ENCODE measurements at places on chromosomes 13 and 19. TPM values are rescaled to one million over a fixed set of nuclear protein-coding genes. Genes with fewer than 3 reads are reported as not detected.

GRCh38 chr19:41233748-41234240, 14.8 kb downstream of the AXL start:
- DNase-seq, result no peak

DNA sequence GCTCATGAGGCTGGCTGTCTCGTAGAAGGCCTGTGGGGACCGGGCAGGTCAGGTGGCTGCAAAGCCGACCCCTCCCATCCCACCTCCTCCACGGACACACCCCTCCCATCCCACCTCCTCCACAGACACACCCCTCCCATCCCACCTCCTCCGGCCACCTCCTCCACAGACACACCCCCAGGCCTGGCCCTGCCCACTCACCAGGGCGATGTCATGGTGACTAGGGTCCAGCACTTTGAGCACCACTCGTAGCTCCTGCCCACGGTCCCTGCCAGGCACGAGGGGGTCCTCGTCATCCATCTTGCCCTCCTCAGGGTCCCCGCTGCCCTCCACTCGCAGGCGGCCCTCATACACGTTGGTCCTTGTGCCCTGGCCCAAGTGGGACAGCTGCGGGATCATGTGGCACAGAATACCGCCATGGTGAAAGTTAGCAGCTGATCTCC, 18.8 kb downstream of the TYK2 start:
- DNase-seq, result no peak

- DNase-seq, result no peak
Measured at GRCh38 chr13:24149246-24150032, 11.1 kb upstream of the SPATA13 start.

GRCh38 chr19:32450217-32450616, 44.6 kb downstream of the DPY19L3 start:
- DNase-seq, result no peak

- DNase-seq, result no peak
Measured at GRCh38 chr19:36108684-36109083, 2.3 kb upstream of the OVOL3 start.

- no peak for DNase-seq
Measured at GRCh38 chr13:93227878-93228642, 1.5 kb downstream of the GPC6 start.

GRCh38 chr19:46201454-46202310, 27.9 kb upstream of the IGFL1 start:
- DNase-seq, result no peak

- DNase-seq, result no peak
Measured at GRCh38 chr13:41502673-41503072, 45.3 kb downstream of the RGCC start.

The RFPL4AL1 gene
- total RNA-seq, result not detected

GRCh38 chr13:98222816-98223215, 45.7 kb upstream of the RNF113B start:
- DNase-seq, result no peak

DNA sequence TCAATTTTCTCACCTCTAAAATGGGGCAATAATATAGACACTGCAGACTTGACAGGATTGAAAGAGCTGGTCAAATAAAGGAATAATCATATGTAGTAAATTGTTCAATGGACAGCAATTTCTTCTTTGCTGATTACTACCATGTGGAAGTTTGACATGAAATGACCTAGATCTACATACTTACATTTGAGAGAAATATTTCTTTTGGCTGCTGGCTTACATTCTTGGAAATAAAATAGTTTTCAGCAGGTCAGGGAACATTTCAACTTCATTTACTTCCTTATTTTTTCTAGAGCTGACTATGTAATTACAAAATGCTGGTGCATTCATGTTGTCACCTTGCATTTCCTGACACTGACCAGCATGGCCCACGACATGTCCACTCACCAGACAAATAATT, 294.6 kb upstream of the MIR17HG start:
- no peak for DNase-seq

The ZNF558 gene
- total RNA-seq, result 28.1 TPM

The CYP4F2 gene
- not detected for total RNA-seq

- DNase-seq, result no peak
Measured at GRCh38 chr13:87953381-87953780, 282.2 kb downstream of the SLITRK5 start.

The SIGLEC9 gene
- 0.54 TPM for total RNA-seq

DNA sequence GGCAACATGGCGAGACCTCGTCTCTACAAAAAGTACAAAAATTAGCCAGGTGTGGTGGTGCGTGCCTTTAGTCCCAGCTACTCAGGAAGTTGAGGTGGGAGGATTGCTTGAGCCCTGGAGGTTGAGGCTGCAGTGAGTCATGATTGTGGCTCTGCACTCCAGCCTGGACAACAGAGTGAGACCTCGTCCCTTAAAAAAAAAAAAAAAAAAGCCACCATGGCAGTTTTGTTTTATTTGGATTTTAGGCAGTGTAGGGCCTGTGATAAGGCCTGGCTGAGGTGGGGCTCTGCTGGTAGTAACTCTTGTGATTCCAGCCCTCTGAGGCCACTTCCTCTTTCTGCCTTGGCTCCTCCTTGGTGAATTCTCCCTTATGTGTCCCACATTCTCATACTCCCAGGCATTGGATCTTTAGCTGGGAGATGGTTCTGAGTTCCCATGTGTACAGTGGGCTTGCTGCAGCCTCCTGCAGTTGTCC, 39.2 kb downstream of the GATAD2A start:
- no peak for DNase-seq

The SIAH3 gene
- total RNA-seq, result 0.61 TPM

The PLVAP gene
- not detected for total RNA-seq

GRCh38 chr13:44703371-44703770, 127.2 kb upstream of the TSC22D1 start:
- no peak for DNase-seq

GRCh38 chr13:79749984-79750551, 269.1 kb downstream of the NDFIP2 start:
- no peak for DNase-seq

The ANO8 gene
- total RNA-seq, result 11.6 TPM

DNA sequence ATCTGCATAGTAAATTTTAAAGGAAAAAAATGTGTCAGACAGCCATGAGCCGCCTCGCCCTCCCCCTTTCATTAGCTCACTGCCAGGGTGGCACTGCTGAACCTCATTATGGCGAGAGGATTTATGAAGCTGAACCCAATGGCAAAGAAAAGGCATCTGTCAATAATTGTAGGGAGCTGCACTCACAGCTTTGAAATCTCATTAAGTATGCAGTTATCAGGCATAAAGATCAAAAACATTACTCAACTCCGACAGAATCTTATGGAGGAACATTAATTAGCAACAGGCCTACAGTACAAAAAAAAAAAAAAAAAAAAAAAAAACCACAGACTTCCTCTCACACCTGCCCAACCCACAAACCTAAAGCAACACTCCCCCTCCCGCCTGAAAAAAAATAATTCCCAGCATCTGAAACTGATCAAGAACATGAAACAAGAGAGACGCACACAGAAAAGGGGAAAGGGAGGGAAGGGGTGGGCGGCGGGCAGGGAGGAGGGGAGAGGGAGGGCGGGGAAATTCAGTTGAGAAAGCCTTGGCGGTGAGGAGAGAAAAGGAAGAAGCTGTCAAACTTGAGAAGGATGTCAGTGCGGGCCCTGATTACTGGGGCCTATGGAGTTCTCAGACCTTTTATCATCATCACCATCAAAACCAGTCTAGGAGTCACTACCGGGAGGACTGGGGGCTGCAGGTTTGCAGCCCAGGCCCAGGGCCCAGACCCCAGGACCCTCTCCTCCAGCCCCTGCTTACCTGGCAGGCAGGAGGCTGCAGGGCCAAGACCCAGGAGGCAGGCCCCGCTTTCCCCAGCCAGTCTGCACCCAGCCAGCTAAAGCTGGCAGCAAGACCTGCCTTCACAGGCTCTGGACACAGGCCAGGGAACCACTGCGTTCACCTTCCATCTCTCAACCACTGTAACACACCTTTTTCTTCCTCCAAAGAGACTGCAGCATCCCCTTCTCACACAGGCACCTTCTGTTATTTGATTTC, 8.9 kb downstream of the TSHZ3 start:
- no peak for DNase-seq

GRCh38 chr19:44576843-44577565, 36.4 kb upstream of the IGSF23 start:
- no peak for DNase-seq

DNA sequence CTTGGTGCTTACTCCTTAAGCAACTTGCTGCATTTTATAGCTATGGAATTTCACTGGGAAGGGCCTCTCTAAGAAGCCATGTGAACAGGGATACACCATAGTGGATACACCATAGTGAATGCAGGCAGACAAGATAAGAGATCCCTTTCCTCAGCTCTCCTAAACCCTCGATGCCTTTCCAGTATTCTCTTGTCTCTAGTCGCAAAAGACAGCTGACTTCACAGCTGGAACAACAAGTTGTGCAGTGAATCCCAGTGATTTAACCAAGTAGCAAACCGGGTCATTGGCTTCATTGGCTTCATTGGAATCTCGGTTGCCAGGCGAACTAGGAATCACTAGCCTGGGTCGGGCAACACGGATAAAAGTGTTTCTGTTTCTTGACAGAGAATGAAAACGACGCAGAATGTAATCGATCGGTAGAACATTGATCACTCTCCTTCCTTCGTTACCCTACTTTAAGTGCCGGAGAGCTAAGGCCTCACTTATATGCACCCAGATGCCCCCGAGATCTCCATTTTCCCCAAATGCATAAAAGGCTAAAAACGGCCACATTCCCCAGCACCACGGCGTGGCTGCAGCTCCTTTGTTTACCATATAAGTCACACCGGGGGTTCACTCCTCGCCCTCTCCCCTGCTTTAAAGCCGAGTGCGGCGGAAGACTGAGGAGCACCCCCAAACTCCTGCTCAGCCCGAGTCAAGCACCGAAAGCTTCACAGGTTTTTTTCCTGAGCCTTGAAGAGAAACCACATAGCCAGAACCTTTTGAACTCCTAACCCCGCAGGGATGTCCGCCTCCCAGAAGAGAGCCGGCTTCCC, 674 bp downstream of the TRPC4 start:
- DNase-seq, result no peak

Measured in CD8-positive, alpha-beta T cell (primary cell).